T47D (cell line): ENCODE measurements at places on chromosomes 3 and 15.

- DNase-seq: no peak
Observed at GRCh38 chr15:39315206-39315850, 265.6 kb upstream of the THBS1 start.

GRCh38 chr3:160801386-160802118 lies 45.5 kb downstream of the PPM1L start:
- DNase-seq: no peak

GRCh38 chr3:143158014-143158988 lies 38.7 kb downstream of the CHST2 start:
- no peak for DNase-seq

GRCh38 chr15:40092979-40093869 lies 15.5 kb downstream of the BMF start:
- DNase-seq: no peak

DNA sequence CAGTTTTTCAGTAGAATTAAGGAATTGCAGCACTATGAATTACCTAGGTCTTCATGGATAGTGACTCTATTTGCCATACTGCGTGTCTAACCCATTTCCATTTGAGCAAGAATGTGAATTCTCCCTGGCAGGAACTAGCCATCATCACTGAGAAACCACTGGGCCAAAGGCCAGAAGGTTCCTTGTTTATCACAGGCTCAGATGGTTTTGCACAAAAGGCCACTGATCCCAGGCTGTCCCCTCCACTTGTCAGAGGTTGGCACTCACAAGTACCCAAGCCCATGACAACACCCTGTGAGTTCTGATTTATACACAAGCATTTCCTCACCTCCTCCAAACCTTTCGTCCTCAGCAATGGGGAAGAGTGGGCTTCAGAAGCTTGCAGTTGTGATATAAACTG lies 131.8 kb downstream of the FOXB1 start:
- DNase-seq: no peak

DNA sequence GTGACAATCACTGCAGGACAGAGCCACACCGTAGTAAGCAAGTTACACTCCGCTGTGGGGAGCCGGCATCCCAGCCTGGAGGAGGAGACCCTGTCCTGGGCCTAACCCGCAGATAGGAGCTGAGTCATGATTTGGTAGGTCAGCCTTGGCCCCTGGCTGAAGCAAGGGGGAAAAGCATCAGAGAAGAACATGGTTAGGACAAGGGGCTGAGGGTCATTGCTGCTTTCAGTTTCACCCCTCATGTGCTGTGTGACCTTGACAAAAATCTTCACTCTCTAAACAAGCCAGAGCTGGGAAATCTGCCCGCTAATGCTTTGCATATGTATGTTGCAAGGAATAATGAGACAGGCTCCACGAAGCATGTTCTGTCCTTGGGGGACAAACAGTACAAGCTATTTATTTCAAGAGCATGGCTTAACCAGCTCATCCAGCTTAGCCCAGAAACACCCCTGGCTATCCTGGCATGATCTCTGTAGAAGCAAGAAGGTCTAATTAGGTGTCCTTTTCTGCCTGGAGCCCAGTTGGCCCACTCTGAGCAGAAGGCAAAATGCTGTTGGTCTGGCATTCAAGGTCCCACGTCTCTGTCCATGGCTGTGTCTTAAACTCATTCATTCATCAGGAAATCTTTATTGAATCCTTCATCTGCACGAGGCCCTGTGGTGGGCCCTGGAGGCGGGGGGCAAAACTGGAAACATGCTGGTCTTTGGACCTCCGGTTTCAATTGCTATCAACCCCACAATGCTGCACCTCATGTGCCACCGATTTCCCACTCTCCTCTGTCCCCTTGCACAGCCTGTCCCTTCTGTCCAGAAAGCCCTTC lies 221.3 kb upstream of the LYSMD4 start:
- DNase-seq: no peak

DNA sequence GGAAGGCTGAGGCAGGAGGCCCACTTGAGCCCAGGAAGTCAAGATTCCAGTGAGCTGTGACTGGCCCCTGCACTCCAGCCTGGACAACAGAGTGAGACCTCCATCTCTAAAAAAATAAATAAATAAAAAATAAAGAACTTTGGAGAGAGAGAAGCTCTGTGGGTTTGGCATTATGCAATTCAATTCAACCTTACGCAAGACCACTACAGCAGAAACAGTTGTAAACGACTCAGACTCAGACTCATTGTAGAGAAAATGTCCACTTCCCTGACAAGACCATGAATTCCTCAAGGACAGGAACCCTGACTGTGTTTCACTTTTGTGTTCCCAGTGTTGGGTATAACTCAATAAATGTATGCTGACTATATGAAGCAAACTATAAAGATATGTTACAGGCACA lies 90.3 kb upstream of the C3orf80 start:
- no peak for DNase-seq

DNA sequence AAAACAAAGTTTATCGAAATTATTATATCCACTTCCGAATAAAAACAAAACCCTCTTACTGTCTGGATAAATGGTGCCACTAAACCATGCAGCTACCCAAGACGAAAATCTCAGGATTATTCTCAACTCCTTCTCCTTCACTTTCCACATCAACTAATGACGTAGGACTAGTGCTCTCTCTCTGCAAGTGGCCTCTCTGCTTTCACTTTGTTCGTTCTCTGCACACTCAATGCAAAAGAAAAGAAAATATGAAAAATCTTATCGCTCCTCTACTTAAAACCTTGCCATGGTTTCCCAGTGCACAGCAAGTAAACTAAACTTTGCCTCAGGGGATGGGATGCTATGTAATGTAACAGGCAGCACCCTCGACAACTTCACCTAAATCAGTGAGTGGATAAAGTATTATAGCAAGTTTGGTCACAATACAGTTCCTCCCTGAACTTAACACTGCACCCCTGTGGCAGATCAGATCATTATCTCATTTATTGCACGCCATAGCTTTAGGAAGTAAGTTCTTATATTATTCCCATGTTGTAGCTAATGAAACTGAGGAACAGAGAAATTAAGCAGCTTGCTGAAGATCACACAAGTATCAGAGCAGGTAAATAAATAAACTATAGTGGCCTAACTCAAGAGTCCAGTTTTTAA lies 262.7 kb upstream of the GADL1 start:
- DNase-seq: no peak

DNA sequence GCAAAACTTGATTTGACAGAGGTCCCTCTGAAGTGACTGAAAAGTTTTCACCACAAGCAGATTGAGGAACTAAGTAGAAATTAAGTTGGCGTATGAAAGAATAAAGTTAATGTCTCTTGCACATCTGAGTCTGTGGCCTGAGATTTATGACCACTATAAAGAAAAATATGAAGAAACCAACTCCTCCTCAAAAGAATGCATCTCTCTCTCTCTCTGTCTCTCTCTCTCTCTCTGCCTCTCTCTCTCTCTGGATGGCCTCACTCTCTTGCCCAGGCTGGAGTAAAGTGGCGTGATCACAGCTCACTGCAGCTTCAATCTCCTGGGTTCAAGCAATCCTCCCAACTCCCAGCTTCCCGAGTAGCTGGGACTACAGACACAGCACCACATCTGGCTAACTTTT lies 55.2 kb downstream of the RPL22L1 start:
- no peak for DNase-seq

DNA sequence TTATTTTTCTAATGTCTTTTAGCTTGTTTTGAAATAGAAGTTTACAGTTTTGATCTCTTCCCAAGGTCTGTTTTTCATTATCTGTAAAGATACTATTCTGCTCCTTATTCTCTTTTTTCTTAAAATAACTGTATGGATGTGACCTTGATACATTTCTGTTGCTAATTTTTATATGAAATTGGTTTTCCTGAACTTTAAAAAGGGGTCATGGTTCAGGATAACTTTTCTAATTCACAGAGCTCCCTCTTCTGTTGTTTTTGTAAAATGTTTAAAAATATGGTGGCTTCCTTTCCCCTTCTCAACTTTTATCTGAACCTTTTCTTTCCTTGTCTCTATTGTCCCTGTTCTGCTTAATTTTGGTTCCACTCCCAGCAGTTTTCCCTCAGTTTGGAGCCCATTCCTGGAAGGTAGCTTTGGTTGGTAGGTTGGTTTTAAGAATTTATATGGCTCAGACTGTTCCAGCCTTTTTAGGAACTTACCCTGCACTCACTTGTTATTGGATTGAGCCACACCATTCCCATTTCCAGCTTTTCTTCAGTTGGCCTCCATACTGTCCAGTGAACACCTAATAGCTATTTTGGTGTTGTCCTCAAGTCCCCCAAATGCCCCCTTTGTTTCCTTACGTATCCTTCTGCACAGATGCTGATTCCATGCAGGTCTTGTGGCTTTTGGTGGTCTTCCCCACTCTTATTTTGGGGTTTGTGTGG lies 70.3 kb downstream of the SLMAP start:
- DNase-seq: no peak

GRCh38 chr3:37249717-37250116 lies 75.3 kb upstream of the LRRFIP2 start:
- no peak for DNase-seq

- no peak for DNase-seq
Observed at GRCh38 chr3:31817411-31817966, 163.6 kb downstream of the OSBPL10 start.

- no peak for DNase-seq
Observed at GRCh38 chr15:56732135-56732885, 999 bp downstream of the ZNF280D start.

- DNase-seq: no peak
Observed at GRCh38 chr3:127867986-127868385, 45.7 kb upstream of the MGLL start.

- no peak for DNase-seq
Observed at GRCh38 chr3:146498002-146498736, 28.8 kb upstream of the PLSCR2 start.

DNA sequence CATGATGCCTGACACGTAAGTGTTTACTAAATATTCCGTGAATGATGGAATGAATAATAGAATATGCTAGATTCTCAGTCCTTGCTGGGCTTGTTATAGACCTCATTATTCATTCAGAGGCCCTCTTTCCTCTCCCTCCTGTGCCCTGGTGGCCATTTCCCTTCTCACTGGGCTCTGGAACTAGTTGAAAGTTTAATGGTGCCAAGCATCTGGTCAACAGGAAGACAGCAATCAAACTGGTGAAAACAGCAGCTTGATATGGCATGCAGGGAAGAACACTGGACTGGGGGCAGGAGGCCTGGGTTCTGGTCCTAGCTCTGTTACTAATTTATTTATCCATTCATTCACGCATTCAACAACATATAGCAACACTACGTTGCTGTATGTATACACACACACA lies 3.7 kb upstream of the APOD start:
- DNase-seq: no peak
